Esophagus squamous epithelium (tissue), 5 donors: ENCODE measurements at places on chromosomes 11 and 22. TPM values are rescaled to one million over a fixed set of nuclear protein-coding genes. Genes with fewer than 3 reads are reported as not detected.

DNA sequence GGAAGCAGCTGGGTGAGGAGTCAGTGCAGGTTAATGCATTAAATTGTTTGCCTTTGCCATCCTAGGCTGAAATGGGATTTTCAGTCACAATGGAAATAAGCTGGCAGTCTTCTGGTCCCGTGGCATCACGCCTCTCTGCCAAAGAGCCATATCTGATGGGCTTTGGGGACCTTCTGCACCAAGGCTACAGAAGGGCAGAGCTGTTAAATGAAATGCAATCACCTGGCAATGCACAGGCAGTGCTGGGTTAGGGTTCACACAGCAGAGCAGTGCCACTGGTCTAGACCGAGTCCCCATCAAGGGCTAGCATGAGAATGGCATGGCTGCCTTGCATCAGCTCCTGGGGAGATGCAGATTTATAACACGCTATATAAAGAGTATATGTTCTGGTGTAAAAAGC is 749.2 kb downstream of the NTM start:
- no peaks in the 10 kb centered on the region for H3K36me3 ChIP-seq
- H3K27me3 ChIP-seq, result no peaks in the 10 kb centered on the region
- H3K27ac ChIP-seq, result no peak overlapping the region
- H3K4me3 ChIP-seq, result no peak overlapping the region
- H3K4me1 ChIP-seq, result no peaks in the 10 kb centered on the region
- DNase-seq, result no peak

GRCh38 chr22:41758231-41758630 is 42.2 kb upstream of the CCDC134 start:
- H3K27ac ChIP-seq, result no peak overlapping the region
- DNase-seq, result no peak
- H3K36me3 ChIP-seq, result no peaks in the 10 kb centered on the region
- H3K27me3 ChIP-seq, result no peaks in the 10 kb centered on the region
- no peak overlapping the region for H3K4me3 ChIP-seq

DNA sequence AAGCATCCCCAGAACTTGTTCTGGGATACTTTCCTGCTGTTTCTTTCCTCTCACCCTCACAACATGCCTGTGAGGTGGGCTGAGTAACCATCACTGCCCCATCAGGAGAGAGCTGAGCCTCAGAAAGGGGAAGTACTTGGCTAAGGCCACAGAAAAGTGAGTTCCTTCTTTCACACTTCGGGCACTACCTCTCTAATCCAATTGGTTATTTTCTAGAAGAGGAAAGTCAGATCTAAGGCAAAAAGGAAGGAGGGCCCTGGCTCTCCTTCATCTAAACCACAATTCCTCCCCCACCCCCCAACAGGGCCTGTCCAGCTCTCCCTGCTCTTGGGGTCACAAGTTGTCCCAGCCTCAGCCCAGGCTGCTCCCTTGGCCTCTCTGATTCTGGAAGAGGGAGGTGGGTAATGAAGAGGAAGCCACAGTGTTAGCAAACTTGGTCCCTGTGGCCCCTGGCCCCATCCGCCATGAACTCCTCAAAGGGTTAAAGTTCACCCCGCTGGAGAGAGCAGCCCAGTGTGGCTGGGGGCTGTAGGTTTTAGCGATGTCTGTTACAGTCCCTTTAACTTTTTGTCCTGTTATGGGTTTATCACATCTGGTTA is 34.0 kb downstream of the SLC22A12 start:
- H3K4me1 ChIP-seq, result peaks cover 4% of the 10 kb centered on the region
- no peak overlapping the region for H3K4me3 ChIP-seq
- H3K27me3 ChIP-seq, result no peaks in the 10 kb centered on the region
- H3K27ac ChIP-seq, result no peak overlapping the region

DNA sequence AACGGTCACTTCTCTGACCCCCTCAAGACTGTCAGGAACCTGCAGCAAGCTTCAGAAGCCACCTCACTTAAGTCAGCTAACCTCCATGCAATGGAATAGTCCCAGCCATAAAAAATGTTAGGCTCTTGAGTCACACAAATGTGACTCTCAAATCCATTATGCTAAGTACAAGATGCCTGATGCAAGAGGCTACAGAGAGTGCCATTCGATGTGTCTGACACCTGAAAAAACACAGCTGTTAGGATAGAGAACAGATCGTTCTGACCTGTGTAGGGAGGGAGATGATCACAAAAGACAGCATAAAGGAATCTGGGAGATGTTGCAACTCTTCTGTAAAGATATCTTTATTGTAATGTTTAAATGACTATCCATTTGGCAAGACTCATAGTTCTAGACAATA is 712.4 kb downstream of the TBC1D22A start:
- DNase-seq, result no peak
- no peaks in the 10 kb centered on the region for H3K4me1 ChIP-seq
- H3K4me3 ChIP-seq, result peak overlapping the region; percentile 16
- H3K27me3 ChIP-seq, result no peaks in the 10 kb centered on the region

SMDT1 gene
- 8.1 TPM for total RNA-seq

MOV10L1 gene
- total RNA-seq, result 0.13 TPM

F2 gene
- not detected for total RNA-seq
